ENCODE measurements at places on chromosomes 2 and 18.

DNA sequence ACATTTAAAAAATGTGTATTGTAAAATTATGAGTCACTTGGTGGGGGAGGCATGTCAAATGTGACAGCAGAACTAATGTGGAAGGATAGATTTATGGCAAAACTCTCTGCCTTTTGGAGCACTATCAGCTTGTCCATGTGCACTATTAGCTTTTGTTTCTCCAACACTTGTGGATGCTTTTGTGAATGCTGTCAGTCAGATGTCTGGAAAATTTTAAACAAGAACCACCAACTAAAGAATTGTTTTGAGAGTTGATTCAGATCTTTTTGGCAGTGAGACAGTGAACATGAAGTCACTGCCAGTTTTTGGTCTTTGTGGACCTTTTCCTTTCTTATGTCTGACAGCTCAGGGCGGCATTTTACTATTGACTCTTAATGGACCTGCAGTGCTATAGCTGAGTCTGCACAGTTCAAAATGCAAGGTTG is 72.4 kb downstream of the KIAA1328 start:
- no peak for DNase-seq

DNA sequence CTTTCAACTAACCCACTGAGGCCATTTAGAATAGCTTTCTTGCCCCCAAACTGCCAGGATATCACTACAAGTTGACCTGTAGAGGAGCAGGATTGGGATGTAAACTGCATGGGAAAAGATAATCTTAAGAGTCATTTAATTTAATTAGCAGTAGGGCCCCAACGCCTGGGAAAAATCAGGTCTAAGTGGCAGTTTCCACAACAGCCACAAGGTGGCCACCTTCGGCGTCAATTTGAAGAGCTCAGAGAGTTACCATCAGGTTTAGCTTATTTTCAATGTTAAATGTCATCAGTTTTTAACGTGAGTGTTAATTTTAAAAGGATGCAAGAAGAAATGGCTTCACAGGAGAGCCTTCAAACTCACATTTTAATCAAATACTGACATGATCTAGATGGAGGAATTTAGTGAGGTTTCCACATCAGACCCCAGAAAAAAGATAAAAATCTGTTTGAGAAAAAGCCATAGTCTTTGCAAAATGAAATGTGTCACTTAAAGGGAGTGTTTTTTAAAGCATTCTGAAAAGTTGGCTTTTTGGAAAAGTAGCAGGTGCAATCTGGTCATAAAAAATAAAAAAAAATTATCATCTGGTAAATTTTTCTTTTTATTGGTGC is 77.3 kb upstream of the UPP2 start:
- peak; percentile 19 for DNase-seq

DNA sequence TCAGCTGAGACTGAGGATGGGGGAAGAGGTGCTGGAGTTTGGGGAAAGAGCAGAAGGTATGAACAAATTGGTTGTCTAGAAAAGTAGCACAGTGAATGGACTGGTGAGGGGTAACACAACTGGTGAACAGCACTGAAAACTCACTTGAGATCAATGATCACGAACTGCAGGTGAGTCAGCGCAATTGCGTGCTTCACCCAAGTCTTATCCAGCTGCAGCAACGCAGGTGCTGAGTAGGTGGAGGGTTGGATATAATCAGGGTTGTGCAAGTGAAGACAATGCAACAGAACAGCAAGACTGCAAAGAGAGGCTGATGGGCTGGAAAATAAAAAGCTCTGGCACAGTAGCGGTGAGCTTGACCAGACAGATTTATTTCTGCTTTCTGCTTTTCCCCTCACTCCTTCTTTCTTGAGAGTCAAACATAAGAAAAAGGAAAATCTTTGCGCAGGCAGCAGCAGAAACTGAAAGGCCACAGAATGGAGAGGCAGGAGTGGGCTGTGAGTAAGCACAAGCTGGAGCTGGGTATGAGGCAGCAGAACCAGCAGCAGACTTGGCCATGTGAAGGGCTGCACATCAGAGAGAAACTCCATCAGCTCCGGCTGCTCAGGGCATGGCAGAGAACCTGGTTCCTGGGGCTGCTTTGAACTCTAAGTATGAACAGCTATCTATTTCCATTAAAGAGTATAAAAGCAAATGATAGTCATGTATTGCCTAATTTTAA is 99.4 kb upstream of the ARL5A start:
- no peak for DNase-seq

DNA sequence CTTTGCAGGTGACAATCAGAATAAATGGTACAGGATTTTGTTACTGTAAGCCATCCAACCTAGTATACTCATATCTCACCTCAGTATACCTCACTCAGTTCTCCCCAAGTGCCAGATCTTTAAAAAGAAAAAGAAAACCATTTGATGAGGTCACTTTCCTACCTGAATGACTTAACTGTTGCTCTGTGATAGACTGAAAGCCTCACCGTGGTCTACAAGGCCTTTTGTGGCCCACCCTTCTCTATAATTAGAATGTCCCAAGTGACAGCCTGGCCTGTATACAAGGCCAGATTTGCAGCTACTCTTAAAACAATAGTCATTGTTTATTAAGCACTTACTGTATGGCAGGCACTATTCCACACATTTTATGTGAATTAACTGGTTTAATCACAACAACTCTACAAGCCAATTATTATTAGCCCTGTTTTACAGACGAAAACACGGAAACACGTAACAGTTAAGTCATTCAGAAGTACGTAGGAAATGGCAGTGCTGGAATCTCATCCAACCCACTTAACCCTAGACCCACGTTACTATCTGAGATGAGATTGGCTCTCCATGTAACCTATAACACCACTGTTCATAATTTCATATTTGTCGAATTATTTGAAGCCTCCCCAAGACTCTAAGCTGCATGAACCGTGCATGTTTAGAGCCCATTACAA is 28.3 kb downstream of the PKP4 start:
- DNase-seq: no peak

DNA sequence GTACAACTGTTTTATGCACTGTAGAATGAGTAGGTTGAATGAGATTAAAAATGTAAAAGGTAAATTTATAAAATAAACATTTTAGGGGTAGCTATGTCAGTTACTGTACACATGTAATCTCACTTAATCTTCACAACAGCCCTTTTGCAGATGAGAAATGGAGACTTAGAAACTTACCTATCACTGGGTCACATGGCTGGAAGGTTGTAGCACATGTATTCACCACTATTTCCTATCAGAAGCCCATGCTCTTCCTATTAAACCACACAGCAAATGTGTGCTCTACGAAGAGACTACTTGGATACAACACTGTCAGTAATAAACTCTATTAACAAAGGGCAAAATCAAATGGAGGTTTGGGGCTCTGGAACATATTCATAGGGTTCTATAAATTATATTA is 60.5 kb downstream of the VWC2L start:
- DNase-seq: no peak

DNA sequence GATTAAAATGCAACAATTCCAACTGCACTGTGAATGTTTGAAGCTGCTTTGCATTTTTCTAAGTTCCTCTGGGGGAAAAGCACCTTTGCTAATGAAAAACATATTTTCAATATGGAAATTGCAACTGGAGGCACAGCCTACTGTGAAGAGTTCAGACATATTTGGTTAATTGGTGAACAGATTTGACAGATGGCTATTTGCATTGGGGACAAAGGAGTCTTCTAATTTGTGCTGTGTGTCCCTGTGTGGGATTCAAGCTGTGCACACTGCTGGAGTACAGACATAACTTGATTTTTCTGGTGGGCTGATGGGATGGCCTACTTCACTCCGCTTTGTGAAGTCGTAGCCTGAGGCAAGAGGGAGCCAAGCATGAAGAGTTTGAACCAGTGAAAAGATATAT is 40.7 kb upstream of the ARHGAP25 start:
- no peak for DNase-seq

GRCh38 chr18:49856496-49856895 is 43.2 kb upstream of the ACAA2 start:
- no peak for DNase-seq

DNA sequence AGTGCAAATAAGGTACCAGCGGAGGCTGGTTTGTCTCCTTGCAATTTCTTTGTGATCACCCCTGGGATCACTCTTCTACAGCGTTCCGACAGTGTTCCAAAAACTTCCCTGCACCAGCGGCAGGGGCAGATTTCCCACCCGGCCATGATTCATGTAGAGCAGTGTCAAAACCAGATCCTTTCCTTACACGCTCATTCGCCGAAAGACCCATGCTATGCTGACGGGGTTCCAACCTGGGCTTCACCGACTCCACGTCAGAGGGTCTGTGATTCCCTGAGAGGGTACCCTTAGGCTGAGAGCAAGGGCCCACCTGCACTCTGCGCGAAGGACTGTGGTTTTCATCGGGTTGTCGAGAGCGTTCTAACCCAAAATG is 423 bp upstream of the TTC27 start:
- no peak for DNase-seq

- no peak for DNase-seq
Measured at GRCh38 chr18:57798713-57799373, 4.3 kb downstream of the ATP8B1 start.

- no peak for DNase-seq
Measured at GRCh38 chr2:182548031-182548950, 121.5 kb upstream of the PDE1A start.
